ENCODE measurements at places on chromosomes 7 and 10.

GRCh38 chr10:74379474-74379873 lies 228.5 kb downstream of the ADK start:
- DNase-seq, result no peak

DNA sequence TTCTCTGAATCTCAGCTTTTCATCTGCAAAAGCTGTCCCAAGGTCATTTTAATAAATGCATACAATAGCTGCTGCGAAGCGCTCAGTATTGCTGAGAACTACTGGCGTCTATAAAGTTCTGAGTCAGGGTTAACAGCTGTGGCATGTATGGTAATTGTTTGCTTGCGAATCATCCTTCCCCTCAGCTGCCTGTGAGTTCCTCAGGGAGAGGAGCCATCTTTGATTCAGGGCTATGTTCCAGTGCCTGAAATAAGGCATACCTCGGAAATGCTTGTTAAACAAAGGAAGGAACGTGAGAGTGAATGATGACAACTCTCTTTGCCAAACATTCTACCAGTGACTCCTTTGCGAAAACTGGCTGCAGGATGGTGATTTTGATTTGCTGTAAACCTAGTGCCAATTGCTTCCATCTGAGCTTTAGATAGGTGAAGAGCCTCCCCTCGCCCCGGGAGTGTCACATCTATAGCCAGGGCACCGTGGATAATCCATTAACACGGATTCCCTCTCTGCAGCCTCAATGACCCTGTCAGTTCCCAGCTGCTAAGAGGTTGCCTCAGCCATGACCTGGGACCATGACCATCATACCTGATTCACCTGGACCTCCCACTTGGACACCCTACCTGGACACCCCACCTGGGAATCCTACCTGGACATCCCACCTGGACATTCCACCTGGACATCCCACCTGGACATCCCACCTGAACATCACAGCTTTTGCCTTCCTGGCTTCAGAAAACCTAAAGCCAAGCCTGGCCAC lies 39.6 kb downstream of the GPRIN2 start:
- no peak for DNase-seq

DNA sequence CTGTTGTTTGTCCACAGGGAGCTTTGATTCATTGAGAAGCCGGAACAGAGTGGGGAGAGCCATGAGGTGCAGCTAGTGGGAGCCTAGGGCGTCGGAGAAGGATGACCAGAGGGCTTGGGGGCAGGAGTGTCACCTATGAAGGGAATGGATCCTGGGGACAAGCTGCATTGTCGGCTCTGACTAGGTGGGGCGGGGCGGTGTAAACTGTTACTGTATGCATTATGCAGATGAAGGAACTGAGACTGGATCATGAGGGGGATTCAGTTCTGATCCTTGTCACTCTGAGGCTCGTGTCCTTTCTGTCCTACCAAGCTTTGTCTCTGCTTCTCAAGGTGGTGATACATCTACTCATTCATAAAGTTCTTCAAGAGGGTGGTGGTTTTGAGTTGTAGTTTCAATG lies 39.9 kb upstream of the MMD2 start:
- DNase-seq, result no peak

DNA sequence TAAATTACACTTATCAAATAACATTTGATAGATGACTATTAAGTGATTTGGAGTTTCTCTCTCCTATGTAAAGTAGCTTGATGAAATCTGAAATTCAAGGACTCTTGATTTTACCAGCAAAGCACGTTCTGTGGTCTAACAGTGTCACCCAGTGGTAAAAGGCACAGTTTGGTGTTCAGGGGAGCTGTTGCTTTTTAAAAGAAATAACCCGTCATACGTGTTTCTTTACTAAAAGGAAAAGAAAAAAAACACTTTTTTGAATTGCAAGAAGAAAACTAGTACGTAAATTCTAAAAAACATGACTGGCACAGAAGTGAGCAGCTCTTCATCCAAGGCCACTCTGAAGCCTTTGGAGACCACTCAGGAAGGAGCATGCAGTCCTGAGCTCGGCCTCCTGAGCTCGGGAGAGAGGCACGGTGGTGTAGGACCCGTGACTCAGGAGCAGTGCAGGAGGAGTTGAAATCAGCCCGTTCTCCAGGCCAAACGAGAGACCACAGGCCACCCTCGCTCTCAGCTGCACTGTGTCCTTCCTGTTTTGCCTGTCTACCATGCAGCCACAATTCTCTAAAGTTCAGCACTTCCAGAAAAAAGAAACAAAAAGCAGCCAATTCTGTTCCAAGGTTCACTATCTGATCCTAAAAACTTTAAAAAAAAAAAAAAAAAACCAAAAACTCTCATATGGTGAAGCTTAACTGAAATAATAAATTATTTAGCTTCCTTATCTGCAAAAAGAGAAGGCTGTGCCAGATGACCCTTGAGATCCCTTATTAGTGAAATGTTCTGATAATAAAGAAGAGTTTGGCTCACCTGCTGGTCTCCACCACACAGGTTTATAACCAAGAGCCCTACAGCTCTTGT lies 212.6 kb upstream of the FRMD4A start:
- peak; percentile 68 for DNase-seq

- DNase-seq, result no peak
Measured at GRCh38 chr7:13911909-13912308, 77.6 kb downstream of the ETV1 start.

GRCh38 chr7:5631152-5631551 lies 150.3 kb downstream of the RNF216 start:
- DNase-seq, result no peak

DNA sequence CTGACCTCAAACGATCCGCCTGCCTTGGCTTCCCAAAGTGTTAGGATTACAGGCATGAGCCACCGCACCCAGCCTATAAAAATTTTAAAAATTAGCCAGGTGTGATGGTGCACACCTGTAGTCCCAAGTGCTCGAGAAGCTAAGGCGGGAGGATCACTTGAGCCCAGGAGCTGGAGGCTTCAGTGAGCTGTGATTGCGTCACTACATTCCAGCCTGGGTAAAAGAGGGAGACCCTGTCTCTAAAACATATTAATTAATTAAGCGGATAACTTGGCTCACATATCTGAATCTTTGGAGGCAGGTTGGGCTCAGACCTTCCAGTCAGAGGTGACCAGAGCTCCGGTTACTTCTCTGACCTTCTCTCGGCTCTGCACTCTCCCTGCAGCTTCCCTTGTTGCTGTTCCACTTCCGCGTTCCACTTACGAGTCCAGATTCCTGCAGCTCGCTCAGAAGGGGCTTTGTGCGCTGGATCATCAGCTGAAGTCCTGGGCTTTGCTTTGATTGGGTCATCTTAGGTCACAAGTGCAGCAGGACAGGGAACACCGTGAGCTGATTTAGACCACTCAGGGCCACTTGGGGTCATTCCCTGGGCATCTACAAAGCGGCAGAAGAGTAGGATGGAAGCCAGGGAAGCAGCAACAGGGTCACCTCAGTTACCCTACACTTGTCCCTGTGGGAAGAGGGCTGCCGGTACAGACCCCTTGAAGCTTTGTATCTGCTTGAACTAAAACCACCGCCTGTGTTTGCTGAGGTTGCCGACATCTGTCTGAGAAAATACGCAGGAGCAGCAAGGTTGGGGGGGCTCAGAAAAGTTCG lies 2.0 kb upstream of the ARPC1B start:
- DNase-seq, result no peak

- DNase-seq, result no peak
Measured at GRCh38 chr10:71729161-71729636, 9.6 kb upstream of the C10orf105 start.

- DNase-seq, result no peak
Measured at GRCh38 chr10:44046605-44047004, 338.3 kb downstream of the CXCL12 start.

DNA sequence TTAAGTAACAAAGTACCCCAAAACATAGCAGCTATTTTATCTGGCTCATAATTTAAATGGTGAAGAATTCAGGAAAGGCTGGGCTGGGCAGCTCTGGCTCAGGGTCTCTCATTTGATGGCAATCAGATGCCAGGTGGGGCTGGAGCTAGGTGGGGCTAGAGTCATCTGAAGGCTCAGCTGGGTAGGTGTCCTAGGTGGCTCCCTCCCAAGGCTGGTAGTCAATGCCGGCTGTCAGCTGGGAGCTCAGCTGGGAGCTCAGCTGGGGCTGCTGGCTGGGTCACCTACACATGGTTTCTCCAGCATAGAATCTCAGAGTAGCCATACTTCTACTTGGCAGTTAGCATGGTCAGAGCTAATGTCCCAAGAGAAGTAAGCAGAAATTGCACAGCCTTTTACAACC lies 34.1 kb downstream of the OSBPL3 start:
- DNase-seq, result no peak

DNA sequence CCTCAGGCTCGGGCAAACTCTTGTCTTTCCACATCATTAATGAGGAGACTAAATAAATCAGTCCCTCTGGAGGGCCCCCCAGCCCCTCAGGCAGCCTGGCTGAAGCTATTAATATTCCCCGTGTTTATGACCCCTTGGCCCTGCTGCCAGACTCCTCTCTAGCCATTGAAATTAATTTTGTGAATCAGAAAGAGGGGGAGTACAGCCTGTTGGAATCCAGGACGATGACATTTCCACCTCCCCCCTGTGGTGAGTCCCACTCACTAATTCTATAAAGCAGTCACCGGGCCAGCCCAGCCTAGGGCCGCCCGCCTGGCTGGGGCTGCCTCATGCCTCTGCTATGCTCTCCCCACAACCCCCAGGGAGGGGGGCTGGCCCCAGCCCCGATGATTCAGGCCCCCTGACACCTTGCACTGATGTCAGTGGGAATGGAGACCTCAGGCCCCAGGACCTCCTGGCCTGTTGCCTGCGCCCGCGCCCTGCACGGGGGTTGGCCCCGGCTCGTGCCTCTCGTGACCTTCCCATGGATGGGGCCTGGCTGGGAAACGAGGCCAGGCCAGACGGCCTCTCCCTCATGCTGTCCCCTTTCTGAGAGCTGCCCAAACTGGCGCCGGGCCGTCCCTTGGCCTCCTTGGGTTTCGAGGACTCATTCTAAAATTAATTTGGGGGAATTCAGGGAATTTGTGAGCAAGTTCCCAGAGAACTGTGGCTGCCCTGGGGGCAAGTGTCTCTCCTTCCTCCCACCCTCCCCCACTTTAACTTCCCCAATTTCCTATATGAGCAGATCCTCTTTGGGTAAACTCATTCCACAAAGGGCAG lies 34.0 kb downstream of the TMEM270 start:
- DNase-seq, result peak; percentile 99

- no peak for DNase-seq
Measured at GRCh38 chr7:38506004-38506403, 125.2 kb downstream of the AMPH start.

- DNase-seq, result no peak
Measured at GRCh38 chr10:45544191-45544590, 128.4 kb downstream of the ZFAND4 start.

- DNase-seq, result no peak
Measured at GRCh38 chr7:103447073-103447960, 1.3 kb upstream of the SLC26A5 start.

- DNase-seq, result no peak
Measured at GRCh38 chr10:5040781-5041470, 37.3 kb upstream of the AKR1C2 start.

- no peak for DNase-seq
Measured at GRCh38 chr10:84540022-84540616, 211.7 kb downstream of the CCSER2 start.

DNA sequence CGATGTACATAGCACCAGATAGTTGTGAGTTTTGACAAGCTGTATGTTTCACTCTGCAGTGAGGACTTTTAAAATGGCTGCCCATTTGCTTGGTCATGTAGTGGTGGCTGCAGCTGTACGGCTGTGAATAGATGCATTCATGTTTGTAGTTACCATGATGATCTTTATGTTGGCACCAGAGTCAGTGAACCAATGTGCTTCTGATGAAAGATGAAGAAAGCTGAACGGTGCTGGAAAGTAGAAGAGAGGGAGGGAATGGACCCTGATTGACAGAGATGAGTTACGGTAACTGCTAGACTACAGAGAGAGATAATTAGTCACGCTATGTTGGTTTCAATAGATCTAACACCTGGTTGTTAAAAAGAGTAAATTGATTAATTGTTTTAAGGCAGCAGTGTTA lies 256.8 kb downstream of the CELF2 start:
- no peak for DNase-seq

GRCh38 chr7:106153891-106154449 lies 41.9 kb upstream of the SYPL1 start:
- no peak for DNase-seq

DNA sequence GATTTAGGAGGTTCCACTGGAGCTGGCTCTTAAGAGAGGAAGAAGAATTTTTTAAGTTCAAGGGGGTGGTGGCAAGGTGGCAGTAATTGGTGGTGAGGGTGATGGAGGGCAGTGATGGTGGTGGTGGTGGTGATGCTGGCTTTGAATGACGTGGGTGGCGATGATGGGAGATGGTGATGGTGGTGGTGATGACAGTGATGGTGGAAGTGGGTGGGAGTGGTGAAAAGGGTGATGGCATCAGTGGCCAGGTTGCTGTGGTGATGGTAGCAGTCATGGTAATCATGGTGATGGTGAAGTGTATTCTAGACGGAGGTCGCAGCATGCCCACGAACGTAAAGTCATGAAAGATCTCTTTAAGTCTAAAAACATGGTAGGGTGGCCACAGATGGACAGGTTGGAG lies 197.3 kb downstream of the PTEN start:
- DNase-seq, result no peak

DNA sequence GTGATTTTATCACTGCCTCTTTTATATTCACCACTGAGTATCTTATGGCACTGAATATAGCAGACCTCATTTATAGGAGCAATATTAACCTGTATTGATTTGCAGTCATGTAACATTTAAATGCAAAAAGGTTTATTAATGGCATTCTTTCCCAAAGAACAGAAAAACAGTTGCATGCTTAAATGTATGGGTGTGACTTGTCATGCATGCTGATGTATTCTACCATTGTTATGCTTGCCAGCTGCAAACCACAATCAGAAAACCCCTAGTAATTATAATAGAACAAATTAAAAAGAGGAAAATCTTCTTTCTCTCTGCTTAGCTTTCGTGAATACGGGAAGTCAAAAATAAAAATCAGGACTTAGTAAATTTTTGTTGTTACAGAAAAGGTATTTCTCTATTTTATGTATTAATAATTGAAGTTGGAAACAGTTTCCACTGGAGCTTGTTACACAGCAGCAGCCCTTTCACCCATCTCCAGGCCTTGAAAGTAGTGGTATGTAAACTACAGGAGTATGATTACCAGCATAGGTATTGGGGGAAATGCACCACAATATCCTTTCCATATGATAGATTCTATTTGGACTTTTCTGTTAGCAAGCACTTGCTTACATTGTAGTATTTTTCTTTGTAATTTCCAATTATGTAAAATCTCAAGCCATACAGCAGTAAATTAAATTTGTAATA lies 147.4 kb upstream of the TEX47 start:
- no peak for DNase-seq
